Cardiac septum (tissue), 1 donor: ENCODE measurements at places on chromosomes 16 and 17. TPM values are rescaled to one million over a fixed set of nuclear protein-coding genes. Genes with fewer than 3 reads are reported as not detected.

The CACNG1 gene
- total RNA-seq = not detected

The KRTAP1-5 gene
- total RNA-seq = not detected

GRCh38 chr16:56616608-56617211, 8.3 kb downstream of the MT2A start:
- no peak for DNase-seq

- DNase-seq = no peak
These were observed 50.7 kb downstream of the AATF start for GRCh38 chr17:36999471-36999870.

DNA sequence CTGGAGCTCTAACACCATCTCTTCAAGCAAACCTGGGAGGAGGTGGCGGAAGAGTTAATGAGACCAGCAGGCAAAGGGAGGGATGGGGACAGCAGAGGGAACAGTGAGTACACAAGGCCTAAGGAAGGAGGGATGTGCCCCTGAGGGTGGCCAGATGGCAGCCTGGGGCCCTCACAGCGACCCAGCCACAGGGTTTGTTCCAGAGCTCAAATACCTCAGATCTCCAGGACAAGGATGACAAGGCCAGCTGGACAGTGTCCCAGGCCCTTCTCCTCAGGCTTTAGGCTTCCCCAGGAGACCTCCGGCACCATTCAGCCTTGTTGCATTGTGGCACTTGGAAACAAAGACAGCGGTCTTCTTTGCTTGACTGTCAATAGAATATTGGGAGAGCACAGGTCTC, 14.9 kb downstream of the CDIP1 start:
- no peak for DNase-seq
